ENCODE measurements at places on chromosomes 12 and 14. TPM values are rescaled to one million over a fixed set of nuclear protein-coding genes. Genes with fewer than 3 reads are reported as not detected.
A peak's percentile ranks its signal among the peaks of the same experiment; 100 is the strongest.

Gene SSTR1
- total RNA-seq: not detected

Gene AKAP6
- 0.80 TPM for total RNA-seq

Gene PIK3C2G
- total RNA-seq: not detected

Gene DLK1
- not detected for total RNA-seq

Gene MANSC4
- total RNA-seq: not detected

Gene DHRS2
- total RNA-seq: not detected

- peak; percentile 50 for DNase-seq
Measured at GRCh38 chr12:48978291-48978740, at the start of gene WNT1. WNT1 (plus strand) TSS chr12:48978322; CDS start chr12:48978651, 329 bp downstream.

DNA sequence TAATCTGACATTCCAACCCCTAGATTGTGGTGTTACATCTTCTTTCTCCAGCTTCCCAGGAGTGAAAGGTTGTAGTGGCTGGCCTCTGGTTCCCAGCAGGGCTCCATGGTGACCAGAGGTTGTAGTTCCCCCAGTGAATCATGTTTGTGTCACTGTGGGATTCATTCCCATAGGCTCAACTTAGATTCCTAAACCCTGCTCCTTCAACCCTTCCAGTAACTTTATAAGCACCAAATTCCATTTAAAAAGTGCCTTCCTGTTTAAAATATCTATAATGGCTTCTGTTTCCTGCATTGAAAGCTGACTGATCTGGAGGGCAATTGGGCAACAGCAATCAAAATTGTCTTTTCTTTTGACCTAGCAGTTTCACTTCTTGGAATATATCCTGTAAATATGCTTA is 40.5 kb upstream of the TBC1D15 start:
- no peak for DNase-seq

DNA sequence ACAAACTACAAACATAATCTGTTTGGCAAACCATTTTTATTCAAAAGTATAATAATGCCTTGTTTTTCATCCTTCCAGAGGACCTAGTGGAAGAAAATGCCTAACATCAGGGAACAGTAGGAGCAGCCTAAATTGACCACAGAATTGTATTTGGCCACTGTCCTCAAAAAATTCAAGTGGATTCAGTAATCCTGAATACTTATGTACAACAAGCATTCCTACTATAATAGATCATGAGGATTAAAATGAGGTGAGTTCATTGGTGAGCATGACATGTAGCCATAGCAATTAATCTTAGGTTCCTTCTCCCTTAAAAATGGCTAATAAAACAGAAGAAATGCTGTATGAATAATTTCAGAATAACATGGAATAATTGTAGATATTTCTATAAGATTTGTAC is 209.3 kb downstream of the DAD1 start:
- DNase-seq: no peak

GRCh38 chr12:86852451-86852850 is 596.3 kb upstream of the MGAT4C start:
- DNase-seq: no peak

GRCh38 chr12:64278421-64278820 is 56.3 kb upstream of the KICS2 start:
- no peak for DNase-seq

DNA sequence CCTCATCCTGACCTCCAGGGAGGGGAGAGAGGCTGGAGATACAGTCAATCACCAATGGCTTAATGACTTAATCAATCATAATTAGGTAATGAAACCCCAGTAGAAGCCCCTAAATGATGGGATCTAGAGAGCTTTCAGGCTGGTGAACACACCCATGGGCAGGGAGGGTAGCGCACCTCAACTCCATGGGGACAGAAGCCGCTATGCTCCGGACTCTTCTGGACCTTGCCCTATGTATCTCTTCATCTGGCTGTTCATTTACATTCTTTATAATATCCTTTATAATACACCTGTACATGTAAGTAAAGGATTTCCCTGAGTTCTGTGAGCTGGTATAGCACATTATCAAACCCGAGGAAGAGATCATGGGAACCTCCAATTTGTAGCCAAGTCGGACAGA is 205.9 kb downstream of the STXBP6 start:
- DNase-seq: no peak

- no peak for DNase-seq
Measured at GRCh38 chr12:120229487-120230325, 28.8 kb upstream of the RPLP0 start.

DNA sequence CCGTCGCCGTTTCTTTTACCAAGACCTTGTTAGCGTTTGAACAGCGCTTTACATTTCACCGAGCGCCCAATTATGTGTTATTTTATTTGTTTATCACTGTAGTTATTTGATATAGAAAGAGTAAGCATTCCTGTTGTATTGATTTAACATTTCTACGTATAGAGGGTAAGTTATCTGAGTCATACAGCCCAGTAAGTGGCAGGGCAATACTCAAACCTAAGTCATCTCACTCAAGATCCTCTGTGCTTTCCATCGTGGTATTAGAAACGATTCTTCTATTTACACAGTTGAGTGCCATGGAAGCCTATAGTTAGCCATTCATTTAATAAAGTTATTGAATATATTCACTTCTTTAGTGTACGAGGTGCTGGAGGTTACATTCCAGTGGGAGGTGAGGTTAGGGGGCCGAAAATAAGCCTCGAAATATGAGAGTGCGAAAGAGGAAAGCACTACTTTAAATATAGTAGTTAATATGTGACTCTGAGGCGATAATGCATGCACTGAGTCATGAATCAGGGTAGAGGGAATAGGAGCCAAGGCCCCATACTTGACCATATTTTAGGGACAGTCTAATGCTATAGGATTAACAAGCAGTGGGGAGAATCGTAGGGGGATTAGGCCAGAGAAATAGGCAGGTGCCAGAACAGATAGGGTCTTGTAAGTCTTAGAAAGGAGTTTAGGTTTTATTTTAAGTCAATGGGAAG is 629 bp downstream of the RAD51AP1 start:
- DNase-seq: no peak

DNA sequence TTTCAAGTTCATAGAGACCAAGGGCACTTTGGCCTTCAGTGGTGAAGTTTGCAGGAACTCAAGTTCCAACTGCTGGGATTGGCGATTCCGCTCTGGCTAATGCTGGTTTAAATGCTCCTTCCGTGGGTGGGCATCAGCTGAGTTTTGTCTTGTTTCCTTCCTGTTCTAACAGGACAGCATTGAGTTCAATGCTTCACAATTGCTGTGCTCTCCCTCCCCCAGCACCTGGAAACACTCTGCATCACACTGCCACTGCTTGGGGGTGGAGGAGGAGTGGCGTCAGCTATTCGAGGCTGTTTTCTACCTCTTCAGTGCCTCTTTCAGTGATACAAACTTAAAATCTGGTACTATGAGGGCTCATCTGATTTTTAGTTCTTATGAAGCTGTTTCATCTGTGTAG is 634.9 kb downstream of the FSCB start:
- no peak for DNase-seq

- no peak for DNase-seq
Measured at GRCh38 chr14:75917322-75917945, 64.4 kb downstream of the TGFB3 start.

Measured in natural killer cell (primary cell).